ENCODE measurements at places on chromosomes 4 and X. TPM values are rescaled to one million over a fixed set of nuclear protein-coding genes. Genes with fewer than 3 reads are reported as not detected.
A peak's percentile ranks its signal among the peaks of the same experiment; 100 is the strongest.

GRCh38 chr4:4216648-4217047 is 10.1 kb downstream of the OTOP1 start:
- no peak for DNase-seq

DNA sequence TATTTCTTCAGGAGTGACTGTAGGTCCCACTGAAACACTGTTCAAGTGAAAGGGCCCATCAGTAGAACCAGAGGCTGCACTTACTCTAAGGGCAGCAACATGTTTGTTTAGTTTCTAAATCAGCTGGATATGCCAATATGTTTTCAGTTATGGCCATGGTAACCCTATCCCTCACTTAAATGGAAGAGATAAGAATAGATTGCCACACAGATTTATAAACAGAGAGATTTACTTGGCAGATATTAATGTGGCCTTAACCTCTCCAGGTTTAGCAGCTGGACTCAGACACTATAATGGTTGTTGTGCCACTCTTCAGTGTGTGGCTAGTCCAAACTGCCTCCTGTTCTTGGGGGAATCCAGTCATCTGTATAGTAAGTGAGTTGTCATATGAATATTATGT is 354.1 kb downstream of the TEX13C start:
- no peak for DNase-seq

DNA sequence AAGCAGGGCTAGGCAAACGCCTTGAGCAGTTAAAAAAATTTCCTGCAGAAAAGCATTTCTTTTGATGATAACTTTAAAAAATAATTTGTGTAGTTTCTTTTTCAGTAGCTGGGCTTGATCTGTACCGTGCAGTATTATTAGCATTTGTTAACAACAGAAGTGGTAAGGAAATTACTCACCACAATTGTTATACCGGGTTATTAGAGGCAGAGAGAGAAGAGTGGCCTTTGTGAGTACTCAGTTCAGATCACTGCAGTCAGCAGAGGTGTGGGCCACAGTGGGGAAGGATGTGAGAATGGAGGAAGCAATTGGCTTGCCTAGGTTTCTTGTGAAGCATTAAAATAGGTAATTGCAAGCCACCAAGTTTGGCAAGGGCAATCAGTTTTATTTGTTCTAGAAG is 14.3 kb upstream of the IL21 start:
- no peak for DNase-seq

GRCh38 chr4:3009422-3009821 is 46.1 kb downstream of the GRK4 start:
- DNase-seq = no peak

The SH3RF1 gene
- 2.0 TPM for total RNA-seq

The RTL5 gene
- total RNA-seq = 0.38 TPM

GRCh38 chrX:149471397-149471796 is 33.7 kb downstream of the IDS start:
- DNase-seq = no peak

The JADE1 gene
- total RNA-seq = 16.2 TPM

- no peak for DNase-seq
These were observed 83.6 kb upstream of the TTC29 start for GRCh38 chr4:147029296-147029695.

DNA sequence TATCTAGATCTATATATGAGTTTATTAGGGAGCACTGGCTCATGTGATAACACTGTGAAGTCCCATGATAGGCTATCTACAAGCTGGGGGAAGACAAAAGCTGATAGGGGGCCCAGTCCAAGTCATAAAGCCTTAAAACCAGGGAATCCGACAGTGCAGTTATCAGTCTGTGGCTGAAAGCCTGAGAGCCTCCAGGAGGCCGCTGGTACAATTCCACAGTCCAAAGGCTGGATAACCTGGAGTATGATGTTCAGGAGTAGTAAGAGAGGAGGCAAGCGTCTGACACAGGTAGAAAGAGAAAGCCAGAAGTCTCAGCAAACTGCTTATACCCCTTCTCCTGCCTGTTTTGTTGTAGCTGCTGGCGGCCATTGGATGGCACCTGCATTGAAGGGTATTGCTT is 177.6 kb upstream of the SPRY1 start:
- DNase-seq = no peak

- no peak for DNase-seq
These were observed 22.8 kb upstream of the SH3RF1 start for GRCh38 chr4:169293343-169294176.

DNA sequence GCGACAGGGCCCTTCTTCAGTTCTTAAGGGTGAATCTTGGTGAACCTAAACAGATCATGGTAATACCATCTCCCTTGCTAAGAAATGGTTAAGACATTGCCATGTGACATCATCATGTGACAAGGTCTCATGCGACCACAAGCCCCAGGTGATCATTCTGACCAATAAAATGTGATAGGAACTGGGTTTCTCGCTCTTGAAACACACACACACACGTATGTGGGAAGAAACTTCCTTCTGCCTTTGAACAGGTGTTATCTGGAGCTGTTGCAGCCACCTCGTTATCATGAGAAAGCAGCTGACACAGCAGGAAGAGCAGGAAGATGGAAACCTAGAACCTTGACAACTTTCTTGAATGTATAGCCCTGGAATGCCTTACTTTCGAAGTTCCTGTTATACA is 10.2 kb downstream of the SOD3 start:
- DNase-seq = no peak

DNA sequence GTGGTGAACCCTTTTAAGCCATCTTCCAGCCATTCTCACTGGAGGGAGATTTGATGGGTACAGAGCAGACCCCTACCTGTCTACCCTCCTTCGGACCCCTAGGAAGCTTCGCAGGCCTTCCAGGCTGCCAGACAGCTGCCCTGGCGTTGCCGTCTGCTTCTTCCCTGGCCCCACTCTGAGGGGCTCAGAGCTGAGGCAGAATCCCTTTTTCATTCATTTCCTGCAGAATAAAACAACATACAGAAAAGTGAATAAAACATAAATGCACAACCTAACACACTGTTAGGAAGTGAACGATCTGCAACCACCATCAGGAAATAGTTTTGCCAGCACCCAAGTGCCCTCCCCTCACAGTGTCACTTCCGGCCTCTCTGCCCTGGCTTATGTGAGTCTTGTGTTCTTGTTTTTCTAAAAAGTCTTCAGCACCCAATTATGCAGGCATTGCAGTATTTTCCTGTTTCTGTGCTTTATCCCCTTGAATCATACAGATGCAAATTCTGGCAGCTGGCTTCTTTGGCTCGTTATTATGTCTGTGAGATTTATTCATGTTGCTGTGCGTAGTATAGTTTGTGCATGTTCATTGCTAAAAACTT is 5.6 kb upstream of the ADD1 start:
- peak; percentile 71 for DNase-seq

DNA sequence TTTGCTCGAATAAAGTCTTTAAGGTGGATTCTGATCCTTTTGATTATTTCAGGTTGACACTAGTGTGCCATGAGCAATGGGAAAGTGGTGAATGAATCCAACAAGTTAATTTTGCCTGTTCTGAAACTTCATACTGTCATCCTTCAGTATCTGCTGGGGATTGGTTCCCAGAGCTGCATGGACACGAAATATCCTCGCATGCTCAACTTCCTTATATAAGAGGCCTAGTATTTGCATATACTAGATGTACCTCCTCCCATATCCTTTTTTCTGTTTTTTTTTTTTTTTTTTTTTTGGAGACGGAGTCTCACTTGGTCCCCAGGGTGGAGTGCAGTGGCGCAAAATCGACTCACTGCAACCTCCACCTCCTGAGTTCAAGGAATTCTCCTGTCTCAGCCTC is 23.0 kb upstream of the PDS5A start:
- no peak for DNase-seq

The VCX3A gene
- total RNA-seq = not detected

- no peak for DNase-seq
These were observed 186.0 kb upstream of the CXorf66 start for GRCh38 chrX:140151316-140151715.

GRCh38 chr4:75831856-75832405 is 70.3 kb downstream of the PPEF2 start:
- no peak for DNase-seq

DNA sequence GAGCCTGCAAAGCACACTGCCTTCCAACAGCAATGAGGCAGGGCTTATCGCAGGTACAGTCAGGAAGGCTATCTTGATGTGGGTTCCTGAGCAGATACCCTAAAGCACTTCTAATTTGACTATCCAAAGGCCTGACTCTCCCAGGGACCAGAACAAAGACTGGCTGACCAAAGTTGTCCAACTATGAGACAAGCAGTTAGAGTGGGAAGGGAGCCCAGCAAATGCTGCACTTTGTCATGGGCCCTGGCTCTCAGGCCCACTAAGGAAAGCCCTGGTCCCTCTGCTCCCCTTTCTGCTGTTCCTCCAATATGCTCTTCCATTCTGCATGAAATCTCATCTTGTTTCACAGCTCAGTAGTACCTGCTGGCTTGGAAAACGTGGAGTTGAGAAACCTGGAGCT is 391.0 kb downstream of the RAB28 start:
- no peak for DNase-seq

The ENPEP gene
- total RNA-seq = 5.6 TPM

DNA sequence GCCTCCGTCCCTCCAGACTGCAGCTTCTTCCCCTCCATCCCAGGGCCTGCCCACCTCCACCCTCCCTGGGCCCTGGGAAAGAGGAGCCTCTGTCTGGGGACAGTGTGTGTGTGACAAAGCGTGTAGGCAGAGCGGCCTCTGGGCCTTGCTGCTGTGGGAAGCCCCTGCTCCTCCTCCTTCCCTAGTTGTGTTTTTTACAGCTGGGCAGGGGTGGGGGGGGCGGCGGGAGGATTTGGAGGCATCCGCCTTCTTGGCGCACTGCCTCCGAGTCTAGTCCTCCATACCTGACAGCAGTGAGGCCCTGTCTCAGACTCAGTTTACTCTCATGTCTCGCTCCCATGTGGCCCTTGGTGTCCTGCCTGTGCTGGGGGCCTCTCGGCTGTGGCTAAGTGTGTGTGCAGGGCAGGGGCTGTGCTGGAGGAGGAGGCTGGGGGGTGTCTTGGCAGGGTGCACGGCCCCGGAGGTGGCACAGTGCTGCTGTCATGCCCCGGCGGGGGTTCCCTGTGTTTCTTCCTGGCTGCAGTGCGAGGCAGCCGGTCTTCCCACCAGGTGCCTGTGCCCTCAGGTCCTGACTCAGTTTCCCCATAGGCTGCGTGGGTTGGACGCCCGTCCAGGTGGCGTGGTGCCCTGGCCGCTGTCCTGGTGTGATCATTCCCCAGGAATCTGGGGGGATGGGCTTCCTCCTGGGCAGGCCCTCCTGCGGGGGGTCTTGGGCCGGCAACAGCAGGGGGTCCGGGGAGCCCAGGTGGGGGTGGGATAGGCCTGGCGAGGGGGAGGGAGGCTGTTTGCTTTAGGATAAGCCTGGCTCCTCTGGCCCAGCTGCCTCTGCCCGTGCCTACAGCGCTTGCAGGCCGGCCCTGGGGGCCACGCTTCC is 7.0 kb downstream of the FGFRL1 start:
- DNase-seq = no peak

DNA sequence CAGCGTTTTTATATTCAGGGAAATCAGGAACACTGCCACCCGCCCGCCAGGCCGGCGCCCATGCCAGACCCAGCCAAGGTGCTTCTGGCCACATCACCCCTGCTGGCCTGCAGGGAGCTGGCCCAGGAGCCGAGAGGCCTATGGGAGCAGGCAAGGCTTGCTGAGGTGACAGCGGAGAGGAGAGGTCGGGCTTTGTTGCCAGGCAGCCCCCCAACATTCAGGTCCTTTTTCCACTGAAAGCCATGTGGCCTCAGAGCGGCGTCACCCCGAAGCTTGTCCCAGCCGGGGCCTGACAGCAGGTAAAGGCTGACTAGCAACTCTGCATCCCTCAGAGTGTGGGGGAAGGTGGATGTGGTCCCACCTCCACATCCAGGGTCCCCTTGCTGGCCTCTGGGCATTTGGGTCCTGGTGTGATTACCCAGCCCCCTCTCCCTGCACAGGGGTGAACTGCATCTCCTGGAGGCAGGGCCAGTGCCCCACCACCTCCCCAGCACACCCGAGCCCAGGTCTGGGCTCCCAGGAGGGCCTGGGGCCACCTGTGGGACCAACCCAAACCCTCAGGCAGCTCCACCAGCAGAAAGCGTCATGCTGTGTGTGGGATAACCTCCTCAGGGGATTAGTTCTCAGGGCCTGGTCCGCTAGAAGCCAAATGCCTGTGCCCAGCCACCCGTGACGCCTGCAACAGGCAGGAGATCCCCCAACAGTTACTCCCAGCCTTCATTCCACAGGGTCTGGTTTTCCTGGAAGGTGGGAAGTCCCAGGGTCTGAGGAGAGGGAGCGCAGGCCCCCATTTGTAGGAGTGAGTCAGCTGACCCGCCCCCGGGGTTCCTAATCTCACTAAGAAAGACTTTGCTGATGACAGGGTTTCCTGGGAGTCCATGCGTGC is at the start of gene PDE6B:
TSS of gene PDE6B (plus strand) at position 869 of the 886 bp plus-strand sequence. CDS start 54 bp downstream, outside the sequence.
- no peak for DNase-seq

- no peak for DNase-seq
These were observed 5.6 kb downstream of the MAOA start for GRCh38 chrX:43661521-43662240.

DNA sequence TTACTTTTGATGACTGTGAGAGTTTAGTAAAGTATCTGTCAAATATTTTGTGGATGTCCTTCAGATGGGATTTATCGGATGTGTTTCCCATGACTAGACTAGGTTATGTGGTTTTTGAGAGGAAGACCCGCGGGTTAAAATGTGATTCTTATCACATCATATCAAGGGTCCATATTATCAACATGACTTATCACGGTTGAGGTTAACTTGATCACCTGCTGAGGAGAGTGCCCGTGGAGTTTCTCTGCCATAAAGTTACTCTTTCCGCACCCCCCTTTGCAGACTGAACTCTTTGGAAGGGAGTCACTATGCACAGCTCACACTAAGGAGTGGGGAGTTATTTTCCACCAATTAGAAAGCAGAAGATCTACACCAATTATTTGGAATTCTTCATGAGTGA is 38.7 kb downstream of the GLRB start:
- DNase-seq = peak; percentile 24

GRCh38 chrX:10989386-10989785 is 121.7 kb upstream of the HCCS start:
- DNase-seq = no peak

- DNase-seq = no peak
These were observed 1707.9 kb upstream of the PCDH10 start for GRCh38 chr4:131441004-131441688.

The FAM114A1 gene
- 5.9 TPM for total RNA-seq

All from thymus (tissue), 14 donors.